ENCODE measurements at places on chromosomes 1 and 21.
A peak's percentile ranks its signal among the peaks of the same experiment; 100 is the strongest.

DNA sequence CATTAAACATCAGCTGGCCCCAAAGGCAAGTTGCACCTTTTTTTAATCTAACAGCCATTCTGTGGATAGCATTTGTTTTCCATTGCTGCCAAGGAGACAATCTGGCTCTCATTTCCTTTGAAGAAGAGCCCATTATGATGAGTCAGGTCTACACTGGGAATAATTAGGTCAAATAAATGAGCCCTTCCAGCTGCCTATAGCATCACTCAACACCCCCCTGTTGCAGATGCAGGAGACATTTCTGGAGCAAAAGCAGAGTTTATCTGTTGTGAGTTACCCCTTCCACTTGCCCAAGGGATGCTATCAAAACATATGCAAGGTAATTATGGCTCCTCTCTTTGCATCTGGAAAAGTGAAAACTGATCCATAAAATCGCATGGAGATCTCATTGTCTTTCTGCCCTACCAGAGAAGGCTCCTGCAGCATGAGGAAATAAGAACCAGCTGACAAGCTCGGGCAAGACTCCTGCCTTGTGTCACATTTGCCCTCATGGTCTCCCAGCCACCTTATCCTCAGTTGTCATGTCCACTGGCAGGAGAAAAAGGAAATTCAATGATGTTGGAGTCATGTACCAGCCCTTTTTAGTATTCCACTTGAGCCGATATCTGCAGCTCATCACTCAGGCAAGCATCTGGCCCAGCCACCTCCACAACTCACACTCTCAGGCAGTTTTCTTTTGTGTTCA is 135.9 kb downstream of the SLC30A10 start:
- DNase-seq: no peak

DNA sequence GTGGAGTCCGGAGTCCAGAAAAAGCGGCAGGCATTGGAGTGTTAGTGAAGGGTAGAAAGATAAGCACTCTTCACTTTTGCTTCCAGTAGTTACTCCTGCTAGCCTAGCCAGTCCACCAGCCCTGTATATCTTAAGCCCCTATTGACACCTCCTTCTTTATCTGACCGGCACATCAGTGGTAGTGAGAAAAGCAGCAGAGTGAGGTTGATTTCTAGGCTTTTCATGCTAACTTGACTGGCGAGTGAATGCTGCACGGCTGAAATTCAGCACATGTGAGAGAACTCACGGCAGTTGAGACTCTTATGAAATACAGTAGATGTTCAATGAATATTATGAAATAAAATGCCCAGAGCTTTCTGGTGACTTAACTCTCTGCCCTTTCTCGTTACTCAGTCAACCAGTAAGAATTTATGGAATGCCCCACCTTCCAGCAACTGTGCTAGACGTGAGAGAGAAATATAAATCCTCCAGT is 128.2 kb downstream of the CACHD1 start:
- DNase-seq: peak; percentile 93

- DNase-seq: no peak
These were observed 740.6 kb downstream of the KCNT2 start for GRCh38 chr1:195867638-195868037.

- peak; percentile 65 for DNase-seq
These were observed 46.2 kb upstream of the BCL9 start for GRCh38 chr1:147494998-147495580.

GRCh38 chr1:218739426-218739825 is 394.3 kb downstream of the TGFB2 start:
- no peak for DNase-seq

DNA sequence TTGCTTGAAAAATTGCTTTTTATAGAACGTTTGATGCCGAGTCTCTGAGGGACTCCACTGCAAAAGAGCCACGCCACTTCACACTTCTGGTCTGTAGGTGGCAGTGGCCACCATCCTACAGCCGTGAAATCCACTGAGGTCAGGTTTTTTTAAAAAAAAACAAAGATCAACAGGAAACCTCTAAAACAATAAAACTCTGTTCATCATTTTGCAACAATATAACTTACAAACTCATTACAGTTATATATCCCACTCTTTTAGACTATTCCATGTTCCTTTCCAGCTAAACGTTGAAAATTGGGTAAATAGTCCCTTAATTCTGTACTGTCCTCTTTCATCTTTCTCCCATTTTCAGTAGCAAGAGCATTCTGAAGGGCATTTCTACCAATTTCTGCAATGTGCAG is 64.6 kb upstream of the FMN2 start:
- DNase-seq: no peak

GRCh38 chr1:148355976-148356375 is 127.1 kb downstream of the PPIAL4G start:
- DNase-seq: no peak

- no peak for DNase-seq
These were observed 115.0 kb upstream of the TMPRSS2 start for GRCh38 chr21:41622831-41623548.

GRCh38 chr1:153752571-153753195 is 22.5 kb upstream of the SLC27A3 start:
- no peak for DNase-seq

DNA sequence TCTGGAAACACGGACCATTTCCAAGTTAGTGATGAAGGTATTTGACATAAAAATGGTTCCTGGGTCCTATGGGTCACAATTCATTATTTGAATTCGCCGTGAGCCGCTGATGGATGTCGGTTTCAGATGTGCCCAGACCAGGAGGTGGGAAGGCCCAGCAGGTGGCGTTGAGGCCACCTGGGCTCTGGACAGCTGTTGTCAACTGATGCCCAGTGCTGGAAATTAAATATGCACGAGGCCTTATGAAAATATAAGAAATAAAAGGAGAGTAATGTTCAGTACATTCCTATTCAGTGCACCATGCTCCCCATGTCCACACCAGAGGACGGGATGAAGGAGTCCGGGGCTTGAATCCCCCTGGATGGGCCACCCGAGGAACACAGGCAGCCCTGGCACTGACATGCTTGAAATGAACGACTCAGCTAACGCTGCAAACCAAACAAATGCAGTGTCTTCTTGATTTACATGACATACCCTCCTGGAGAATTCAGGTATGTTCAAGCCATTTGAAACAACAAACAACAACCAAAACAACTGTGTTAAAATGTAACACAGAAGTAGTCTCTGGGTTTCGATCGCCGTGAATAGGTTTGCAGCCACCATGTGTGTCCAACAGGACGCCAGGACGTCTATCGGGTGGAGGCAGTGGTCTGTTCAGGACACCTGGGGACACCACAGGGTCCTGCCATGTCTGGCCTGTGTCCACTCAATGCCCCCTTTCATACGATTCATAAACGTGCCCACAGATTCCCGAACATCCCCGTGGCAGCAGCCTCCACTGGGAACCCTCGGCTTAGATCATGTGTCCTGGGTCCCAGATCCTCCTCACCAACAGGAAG is 6.1 kb downstream of the TFF3 start:
- no peak for DNase-seq

- DNase-seq: no peak
These were observed 7.5 kb upstream of the YBX1 start for GRCh38 chr1:42674682-42675081.

DNA sequence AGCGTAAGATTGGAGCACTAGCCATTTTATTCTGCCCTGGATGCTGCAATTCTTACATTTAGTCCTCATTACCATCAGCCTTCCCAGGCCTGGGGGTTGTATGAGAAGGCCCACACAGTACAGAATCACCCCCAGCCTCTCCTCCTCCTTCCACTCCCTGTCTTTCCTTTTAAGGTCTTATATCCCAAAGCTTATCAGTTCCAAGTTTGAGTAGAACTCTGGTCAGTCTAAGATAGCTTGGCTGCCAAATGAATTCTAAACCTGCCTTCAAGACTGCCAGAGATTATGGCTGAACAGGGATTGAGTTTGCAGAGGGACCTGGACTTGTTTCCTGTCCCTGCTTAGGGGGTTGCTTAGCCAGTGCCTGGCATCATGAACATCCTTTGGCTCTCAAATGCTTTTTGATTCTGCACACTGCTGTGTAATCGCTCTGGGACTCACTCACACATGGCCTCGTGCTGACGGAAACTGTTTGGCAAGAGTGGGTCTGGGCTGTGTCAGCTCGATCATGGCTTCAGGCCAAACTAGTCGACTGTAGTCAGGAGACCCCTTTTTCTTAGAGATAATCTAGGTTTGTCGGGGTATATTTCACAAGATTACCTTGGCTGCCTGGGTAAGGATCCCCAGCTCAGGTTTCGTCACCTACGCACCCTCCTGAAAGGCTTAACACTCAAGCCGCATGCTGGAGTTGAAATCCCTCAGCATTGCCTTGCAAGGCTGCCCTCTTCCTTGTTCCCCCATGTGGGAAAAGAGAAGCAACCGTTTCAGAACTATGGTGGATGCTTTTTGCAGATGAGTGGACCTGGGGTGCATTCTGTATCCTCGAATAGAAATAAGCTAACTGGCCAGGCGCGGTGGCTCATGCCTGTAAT is 252.6 kb downstream of the NFIA start:
- no peak for DNase-seq

DNA sequence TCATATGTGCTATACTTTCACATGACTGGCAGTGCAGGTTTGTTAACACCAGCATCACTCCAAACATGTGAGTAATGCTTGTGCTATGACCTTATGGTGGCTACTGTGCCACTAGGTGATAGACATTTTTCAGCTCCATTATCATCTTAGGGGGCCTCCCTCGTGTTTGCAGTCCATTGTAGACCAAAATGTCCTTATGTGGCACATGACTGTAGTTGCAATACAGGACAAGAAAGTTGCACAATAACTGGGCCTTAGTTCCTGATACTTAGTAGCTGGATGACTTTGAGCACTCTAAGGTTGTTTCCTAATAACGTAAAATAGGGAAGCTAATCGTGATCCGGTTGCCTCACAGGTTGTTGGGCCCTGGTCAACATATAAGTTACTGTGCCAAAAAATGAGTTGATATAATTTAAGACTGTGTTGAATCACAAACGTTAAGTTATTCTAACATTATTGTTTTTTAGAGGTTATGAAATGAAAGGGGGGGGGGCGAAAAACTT is 511 bp upstream of the SNX27 start:
- peak; percentile 95 for DNase-seq

GRCh38 chr1:85463731-85464496 is 1.0 kb downstream of the DDAH1 start:
- no peak for DNase-seq

- peak; percentile 89 for DNase-seq
These were observed 39.1 kb upstream of the CDC42BPA start for GRCh38 chr1:227357171-227357926.

GRCh38 chr1:28104866-28105467 is 16.6 kb upstream of the EYA3 start:
- peak; percentile 53 for DNase-seq

- DNase-seq: no peak
These were observed 19.9 kb downstream of the PLA2G4A start for GRCh38 chr1:186848509-186849130.

DNA sequence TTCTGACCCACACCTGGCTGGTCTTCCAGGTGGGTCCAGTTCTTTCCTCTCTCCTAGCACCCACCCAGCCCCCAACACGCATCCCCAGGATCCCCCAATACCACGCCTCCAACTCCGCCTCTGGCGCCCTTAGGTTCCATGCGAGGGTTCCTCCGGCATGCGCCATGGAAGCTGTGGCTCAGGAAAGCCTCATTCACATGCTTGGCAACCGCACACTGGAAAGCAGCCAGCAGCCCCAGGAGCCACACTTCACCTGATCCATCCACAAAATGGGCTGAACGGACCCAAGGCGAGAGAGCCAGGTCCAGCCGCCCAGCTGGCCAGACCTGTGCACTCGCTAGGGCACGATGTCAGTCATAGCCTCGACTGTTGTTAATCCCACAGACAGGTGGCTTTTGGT is 161.2 kb downstream of the PSMG1 start:
- DNase-seq: no peak

DNA sequence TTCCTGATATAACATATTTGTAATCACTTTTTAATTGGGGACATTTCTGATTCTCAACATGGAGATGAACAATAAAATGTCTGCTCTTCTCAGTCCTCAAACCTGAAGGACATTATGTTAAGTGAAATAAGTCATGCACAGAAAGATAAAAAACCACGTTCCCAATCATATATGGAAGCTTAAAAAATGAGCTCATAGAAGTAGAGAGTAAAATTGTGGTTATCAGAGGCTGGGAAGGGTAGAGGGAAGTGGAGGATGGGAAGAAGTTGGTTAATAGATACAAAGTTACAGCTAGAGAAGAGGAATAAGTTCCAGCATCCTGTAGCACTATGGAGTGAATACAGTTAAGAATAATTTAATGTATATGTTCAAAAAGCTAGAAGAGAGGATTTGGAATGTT is 1.5 kb upstream of the CD48 start:
- no peak for DNase-seq

- no peak for DNase-seq
These were observed 66.8 kb upstream of the DISP3 start for GRCh38 chr1:11412141-11412540.

GRCh38 chr21:37700641-37701202 is 215.5 kb downstream of the KCNJ6 start:
- DNase-seq: peak; percentile 53

DNA sequence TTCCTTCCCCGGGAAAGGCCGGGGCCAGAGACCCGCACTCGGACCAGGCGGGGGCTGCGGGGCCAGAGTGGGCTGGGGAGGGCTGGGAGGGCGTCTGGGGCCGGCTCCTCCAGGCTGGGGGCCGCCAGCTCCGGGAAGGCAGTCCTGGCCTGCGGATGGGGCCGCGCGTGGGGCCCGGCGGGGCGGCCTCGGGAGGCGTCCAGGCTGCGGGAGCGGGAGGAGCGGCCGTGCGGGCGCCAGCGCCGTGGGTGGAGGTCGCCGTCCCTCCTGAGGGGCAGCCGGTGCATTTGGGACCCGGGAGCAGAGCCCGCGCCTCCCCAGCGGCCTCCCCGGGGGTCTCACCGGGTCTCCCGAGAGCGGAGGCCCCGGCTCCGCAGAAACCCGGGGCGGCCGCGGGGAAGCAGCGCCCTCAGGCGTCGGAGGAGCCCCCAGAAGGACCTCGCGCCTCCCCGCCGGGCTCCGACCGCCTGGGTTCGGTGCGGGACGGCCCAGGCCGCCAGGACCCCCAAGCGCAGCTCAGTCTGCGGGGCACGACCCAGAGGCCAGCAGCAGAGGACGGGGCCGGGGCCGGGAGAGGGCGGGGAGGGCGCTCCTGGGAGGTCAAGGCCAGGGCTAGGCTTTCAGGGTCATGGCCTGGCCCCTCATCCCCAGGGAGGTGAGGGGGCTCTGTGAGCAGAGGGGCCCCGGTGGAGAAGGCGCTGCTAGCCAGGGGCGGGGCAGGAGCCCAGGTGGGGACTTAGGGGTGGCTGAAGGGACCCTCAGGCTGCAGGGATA is 7.2 kb upstream of the SLX9 start:
- peak; percentile 46 for DNase-seq

DNA sequence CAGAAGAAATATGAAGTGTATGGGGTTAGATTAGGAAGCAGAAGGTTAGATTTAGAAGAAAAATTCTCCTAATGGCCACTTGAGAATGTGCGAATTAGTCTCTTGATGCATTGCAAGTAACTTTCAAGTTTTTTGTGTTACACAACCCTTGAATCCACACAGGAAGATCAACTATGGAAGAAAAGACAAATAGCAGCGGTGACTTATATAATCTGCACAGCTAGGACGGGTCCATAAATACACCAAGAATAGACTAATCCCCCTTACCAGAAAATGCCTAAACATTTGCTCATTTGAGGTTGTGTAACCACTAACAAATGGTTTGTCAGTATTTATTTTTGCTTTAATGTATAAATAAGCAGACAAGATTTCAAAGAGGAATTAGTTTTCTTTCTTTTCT is 182.6 kb downstream of the TGFB2 start:
- DNase-seq: no peak

- DNase-seq: no peak
These were observed 89.4 kb downstream of the SDCCAG8 start for GRCh38 chr1:243345205-243345604.

Measured in PC-9 (cell line).